Activated CD8-positive, alpha-beta T cell treated with anti-CD3 and anti-CD28 coated beads for 36 hours (primary cell): ENCODE measurements at places on chromosomes 5 and 9. TPM values are rescaled to one million over a fixed set of nuclear protein-coding genes. Genes with fewer than 3 reads are reported as not detected.

The CDKN2AIPNL gene
- 38.2 TPM for total RNA-seq

The AGPAT2 gene
- total RNA-seq = 11.8 TPM

The TAF11L5 gene
- total RNA-seq = not detected

The BTNL8 gene
- not detected for total RNA-seq

The SHC3 gene
- total RNA-seq = not detected

The PLPPR1 gene
- total RNA-seq = not detected

The CATSPER3 gene
- total RNA-seq = 0.31 TPM

The CEL gene
- 3.0 TPM for total RNA-seq

The TAF11L6 gene
- not detected for total RNA-seq

The PCA3 gene
- not detected for total RNA-seq

The NMUR2 gene
- total RNA-seq = not detected

The VPS13A gene
- 34.4 TPM for total RNA-seq

The SH3TC2 gene
- not detected for total RNA-seq

The PGM5 gene
- not detected for total RNA-seq

The IL3 gene
- 0.25 TPM for total RNA-seq

The RNF183 gene
- total RNA-seq = 0.27 TPM

The CDK9 gene
- total RNA-seq = 91.6 TPM

The TEK gene
- not detected for total RNA-seq

The WWC1 gene
- 0.47 TPM for total RNA-seq

The FUT7 gene
- total RNA-seq = 0.09 TPM

The GPR150 gene
- total RNA-seq = 0.45 TPM

The NEUROG1 gene
- total RNA-seq = not detected

The EEIG1 gene
- 81.5 TPM for total RNA-seq

The EQTN gene
- not detected for total RNA-seq

The C8G gene
- total RNA-seq = 0.83 TPM
